CMK (cell line): ENCODE measurements at places on chromosomes 7 and 10.

DNA sequence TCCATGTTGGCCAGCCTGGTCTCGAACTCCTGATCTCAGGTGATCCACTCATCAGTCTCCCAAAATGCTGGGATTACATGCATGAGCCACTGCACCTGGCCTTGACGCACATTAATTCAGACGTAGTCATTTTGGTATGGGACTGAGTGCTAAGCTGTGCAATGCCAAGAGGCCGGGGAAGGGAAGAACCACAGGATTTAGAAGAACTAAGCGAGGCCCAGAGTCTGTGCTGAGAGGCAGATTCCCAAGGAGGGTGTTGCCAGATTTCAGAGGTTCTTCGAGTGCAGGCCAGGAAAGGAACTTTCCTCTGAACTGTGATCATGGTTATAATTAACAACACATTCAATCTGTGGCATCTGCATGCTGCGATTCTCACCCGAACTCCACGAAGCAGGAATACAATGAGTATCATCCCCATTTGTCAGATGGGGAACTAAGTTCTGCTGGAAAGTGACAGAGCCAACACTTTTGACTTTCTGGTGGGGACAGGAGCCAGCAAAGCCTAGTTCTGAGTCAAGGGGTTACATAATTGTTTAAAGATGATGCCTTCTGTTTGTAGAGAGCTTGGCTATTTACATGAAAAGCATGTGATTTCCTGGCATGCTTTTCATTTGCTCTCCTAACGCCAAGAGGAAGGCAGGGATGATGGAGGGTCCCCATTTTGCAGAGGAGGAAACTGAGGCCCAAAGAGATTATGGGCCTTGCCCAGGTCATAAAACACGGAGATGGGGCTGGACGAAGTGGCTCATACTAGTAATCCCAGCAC lies 6.2 kb upstream of the ZAN start:
- DNase-seq = no peak

DNA sequence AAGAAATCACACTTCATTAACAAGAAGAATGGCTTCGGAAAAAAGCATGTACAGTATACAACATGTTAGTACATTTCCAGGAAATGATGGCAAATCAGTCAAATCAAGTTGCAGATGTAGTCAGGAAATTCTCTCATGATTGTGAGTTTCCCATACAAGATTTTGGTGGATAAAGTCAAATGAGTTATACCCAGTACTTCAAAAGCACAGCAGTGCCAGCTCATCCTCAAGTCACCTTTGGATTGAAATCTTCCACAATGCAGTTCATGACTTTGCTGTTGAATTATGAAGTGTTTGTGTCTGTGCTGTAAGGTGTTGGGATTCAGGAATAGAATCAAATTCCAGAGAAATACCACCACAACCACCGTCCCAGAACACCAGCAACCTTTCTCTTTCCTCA lies 301.3 kb upstream of the BMPER start:
- DNase-seq = no peak

- DNase-seq = no peak
Measured at GRCh38 chr10:119782981-119783664, 57.3 kb downstream of the INPP5F start.

- DNase-seq = no peak
Measured at GRCh38 chr7:140679186-140679585, 6.4 kb downstream of the ADCK2 start.

GRCh38 chr7:38199782-38200181 lies 21.7 kb downstream of the STARD3NL start:
- DNase-seq = no peak

DNA sequence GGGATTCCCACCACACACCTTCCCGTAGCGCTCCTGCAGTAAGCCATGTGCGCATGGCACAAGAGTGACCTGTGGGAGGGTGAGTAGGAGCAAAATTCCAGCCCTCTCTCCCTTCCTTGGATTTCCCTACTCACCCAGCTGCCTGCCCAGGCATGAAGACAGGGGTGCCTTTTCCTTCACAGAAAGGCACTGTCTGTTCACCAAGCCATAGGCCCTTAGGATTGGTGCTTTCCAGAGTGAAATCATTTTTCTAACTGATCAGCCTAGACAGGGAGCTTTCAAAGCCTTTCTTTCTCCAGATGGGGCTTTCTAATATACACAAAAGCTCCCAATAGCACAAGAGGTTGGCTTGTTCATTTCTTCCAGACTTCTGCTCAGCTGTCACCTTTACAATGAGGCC lies 79.7 kb downstream of the CTTNBP2 start:
- DNase-seq = no peak

GRCh38 chr7:123871998-123872867 lies 27.3 kb downstream of the HYAL4 start:
- no peak for DNase-seq

DNA sequence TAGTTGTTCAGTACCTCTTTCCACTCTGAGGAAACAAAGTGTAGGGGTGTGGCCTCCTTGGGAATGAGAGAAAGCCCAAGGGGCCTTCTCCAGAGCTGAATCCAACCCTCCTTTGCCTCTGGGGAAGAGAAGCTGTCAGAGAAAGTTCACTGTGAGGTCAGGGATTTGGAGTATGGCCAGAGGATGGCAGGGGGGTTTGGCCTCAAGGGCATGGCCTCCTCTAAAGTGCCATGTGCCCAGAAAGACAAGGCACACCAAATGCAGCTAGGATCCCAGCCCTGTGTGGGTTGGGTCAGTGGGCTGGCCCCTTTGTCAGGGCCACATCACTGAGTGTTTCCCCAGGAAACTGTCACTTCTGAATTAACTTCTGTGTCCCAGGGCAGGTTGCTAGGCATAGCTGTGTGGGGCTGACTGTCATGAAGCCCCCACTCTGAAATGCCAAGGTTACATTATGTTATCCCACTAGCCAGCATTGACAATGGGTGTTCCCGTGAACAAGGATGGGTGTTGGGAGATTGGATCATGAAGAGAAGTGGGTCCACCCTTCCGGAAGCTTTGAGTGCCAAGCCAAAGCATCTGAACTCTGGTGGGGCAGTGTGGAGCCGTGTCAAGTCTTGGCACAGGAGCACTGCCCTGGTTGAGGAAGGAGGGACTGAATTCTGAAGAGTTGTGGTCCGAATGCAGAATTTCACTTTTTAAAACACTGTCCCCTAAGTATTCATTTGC lies 123.3 kb downstream of the ZMIZ1 start:
- DNase-seq = no peak

DNA sequence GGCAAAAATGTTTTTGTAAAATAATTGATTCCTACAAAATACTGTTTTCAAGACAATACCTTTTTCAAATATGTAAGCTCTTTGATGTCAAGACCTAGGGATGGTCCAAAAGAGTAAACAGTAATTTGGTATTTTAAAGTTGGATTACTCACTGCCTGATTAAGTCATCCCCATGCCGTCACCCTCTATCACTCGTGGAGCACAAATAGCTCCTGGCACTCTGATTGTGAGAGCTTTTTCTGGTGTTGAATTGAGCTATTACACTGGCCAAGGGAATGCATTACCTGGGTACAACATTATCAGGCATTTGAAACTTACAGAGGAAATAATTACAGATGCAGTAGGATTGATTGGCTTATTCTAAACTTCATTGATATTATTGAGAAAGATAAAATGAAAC lies 231.9 kb upstream of the GRM3 start:
- no peak for DNase-seq

GRCh38 chr7:113026941-113027340 lies 59.7 kb downstream of the GPR85 start:
- DNase-seq = no peak

DNA sequence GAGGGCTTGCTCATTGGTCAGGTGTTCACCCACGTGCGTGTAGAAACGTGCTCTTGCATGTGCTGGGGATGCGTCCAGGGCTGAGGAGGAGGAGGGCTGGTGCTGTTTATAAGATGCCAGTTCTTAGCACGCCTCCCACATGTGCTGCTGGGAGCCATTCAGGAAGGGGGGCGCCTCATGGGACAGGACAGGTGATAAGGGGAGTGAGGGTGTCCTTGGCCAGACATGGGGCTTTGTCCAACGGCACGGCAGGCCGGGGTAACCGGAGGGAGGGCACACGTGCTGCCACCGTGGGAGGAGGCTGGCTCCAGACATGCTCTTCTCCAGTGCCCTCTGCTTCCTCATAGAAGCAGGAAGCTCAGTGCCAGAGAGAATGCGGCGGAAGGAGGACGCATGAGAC lies 150.0 kb downstream of the ZMYND11 start:
- DNase-seq = no peak

- no peak for DNase-seq
Measured at GRCh38 chr7:24932815-24933214, 47.2 kb downstream of the OSBPL3 start.

GRCh38 chr10:87677595-87677994 lies 17.9 kb downstream of the PAPSS2 start:
- DNase-seq = no peak

- no peak for DNase-seq
Measured at GRCh38 chr7:121562259-121562658, 166.2 kb upstream of the FAM3C start.

GRCh38 chr10:85926136-85926535 lies 440.5 kb downstream of the GRID1 start:
- no peak for DNase-seq
